Activated naive CD4-positive, alpha-beta T cell treated with anti-CD3 and anti-CD28 coated beads, Interleukin-2, amount 50 U/mL, for 16 hours (primary cell): ENCODE measurements at places on chromosomes 16 and 17.

- DNase-seq, result peak; percentile 2
Observed at GRCh38 chr17:83203073-83203471, 123.7 kb downstream of the METRNL start.

GRCh38 chr16:68155425-68155824 is 70.3 kb downstream of the NFATC3 start:
- no peak for DNase-seq

GRCh38 chr16:68920349-68920748 is 77.0 kb downstream of the TANGO6 start:
- no peak for DNase-seq

GRCh38 chr16:53924331-53925106 is 220.6 kb downstream of the FTO start:
- DNase-seq, result no peak

- DNase-seq, result no peak
Observed at GRCh38 chr17:73914536-73915274, 270.5 kb upstream of the SDK2 start.

- no peak for DNase-seq
Observed at GRCh38 chr16:49486400-49486799, 112.8 kb downstream of the C16orf78 start.

DNA sequence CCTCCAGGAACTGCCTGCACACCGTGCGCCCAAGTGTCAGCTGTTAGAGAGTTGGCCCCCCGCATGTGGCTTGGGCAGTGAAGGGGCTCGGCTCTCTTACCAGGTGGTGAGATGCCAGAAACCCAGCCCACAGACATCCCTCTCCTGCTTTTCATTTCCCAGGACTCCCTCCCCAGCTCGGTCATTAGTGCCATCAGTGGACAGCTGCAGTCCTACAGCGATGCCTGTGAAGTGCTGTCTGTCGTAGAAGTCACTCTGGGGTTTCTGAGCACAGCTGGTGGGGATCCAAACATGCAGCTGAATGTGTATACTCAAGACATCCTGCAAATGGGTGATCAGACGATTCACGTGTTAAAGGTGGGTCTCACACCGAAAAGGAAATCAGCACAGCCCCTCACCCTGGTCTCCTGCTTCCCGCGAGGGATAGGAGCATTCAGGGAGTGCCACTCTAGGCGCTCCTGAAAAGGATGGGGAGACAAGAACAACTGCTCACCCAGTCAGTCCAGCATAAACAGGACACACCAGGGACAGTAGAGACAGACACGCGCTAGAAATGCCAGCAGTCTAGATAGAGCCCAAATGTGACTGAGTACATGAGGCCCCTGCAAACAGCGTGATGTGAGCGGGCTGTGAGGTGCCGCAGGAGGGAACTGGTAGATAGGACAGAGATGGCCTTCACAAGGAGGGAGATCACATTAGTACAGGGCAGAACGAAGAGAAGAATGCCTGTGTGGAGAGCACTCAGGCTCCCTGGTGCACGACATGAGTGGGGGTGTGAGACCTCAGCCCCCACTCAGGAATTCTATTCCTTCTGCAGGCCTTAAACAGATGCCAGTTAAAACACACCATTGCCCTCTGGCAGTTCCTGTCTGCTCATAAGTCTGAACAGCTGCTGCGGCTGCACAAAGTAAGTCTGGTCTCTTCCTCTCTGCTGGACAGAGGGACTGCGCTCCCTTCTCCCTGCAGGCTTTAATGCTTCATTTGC is 25.7 kb upstream of the ENDOV start:
- no peak for DNase-seq

DNA sequence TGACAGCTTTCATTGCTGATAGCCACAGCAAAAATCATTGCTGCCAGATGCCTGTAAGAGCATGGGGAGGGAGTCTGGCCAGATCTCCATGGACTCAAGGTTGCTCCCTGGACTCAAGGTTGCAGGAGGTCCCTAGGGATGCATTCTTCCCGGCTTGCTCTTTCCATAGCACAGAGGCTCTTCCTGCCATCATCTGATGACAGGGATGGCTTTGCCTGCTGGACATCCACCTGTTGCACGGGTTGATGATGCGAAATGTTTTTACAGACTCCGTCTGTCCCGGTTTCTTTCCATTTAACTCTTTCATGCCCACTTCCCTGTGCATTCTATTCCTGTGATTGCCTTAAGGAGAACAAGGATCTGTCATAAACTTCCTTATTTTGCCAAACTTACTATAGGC is 115.6 kb upstream of the HSBP1 start:
- no peak for DNase-seq

DNA sequence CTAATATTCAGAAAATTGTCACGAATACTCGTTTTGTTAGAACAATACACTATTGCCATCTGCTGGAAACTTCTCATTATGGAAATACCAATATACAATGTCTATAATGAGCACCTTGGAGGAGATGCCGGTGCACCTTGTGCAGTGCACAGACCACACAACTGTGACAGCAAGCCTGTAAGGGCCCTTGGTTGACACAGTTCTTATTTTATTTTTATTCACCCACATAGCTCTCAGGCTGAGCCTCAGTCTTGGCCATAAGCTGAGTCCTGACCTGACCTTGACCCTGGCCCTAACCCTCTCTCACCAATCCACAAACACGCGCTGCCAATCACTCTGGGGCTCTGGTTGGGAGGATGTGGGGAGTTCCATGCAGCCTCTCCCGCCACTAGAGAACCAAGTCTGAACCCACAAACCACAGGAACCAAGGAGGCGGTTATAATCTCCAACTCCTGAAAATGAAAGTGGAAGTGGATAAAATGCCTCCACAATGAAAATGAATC is 7.6 kb downstream of the AIPL1 start:
- peak; percentile 24 for DNase-seq

DNA sequence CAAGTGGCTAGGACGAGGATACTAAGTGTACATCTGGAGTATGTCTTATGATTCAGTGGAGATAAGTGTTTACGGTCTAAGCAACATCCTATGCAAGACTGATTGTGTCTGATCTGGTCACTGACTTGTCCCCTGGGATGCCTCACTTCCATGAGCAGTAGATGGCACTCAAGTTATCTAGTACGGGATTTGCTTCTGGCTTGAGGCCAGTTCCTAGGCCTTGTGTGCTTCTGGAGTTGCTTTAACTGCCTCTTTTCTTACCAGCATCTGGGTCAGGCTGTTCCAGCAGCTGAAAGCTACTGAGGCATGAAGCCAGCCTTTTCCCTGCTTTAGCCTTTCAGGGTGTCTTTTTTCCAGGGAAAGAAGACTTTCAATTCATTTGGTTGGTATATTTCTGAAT is 23.0 kb downstream of the SUPT6H start:
- DNase-seq, result no peak

- DNase-seq, result no peak
Observed at GRCh38 chr16:17224879-17225281, 245.9 kb downstream of the XYLT1 start.

DNA sequence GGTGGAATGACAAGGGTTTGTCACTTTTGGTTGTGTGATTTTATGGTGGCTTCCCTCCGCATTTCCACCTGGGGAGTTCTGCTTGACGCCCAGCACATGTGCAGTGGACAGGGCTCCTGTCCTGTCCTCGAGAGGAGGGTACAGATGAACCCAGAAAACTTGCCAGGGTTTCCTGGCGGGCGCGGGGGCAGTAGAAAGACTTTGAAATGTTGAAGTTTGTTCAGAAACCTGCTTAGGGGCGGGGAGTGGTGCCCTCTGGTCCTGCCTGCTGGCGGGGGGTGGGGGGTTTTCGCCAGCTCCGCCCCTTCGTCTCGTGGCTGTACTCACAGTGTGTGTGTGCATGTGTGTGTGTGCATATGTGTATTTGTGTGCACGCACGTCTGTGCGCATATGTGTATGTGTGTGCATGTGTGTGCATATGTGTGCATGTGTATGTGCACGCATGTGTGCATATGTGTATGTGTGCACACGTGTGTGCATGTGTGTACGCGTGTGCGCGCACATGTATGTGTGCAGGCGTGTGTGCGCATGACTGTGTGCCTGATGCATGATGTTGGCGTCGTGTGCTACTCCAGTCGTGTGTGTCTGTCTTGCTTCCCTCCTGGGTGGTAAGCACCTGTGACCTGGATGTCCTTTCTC is 6.8 kb downstream of the FN3KRP start:
- no peak for DNase-seq

- no peak for DNase-seq
Observed at GRCh38 chr16:86581458-86581857, 3.1 kb downstream of the FOXL1 start.

- DNase-seq, result no peak
Observed at GRCh38 chr16:89944773-89945172, 3.8 kb upstream of the DEF8 start.

DNA sequence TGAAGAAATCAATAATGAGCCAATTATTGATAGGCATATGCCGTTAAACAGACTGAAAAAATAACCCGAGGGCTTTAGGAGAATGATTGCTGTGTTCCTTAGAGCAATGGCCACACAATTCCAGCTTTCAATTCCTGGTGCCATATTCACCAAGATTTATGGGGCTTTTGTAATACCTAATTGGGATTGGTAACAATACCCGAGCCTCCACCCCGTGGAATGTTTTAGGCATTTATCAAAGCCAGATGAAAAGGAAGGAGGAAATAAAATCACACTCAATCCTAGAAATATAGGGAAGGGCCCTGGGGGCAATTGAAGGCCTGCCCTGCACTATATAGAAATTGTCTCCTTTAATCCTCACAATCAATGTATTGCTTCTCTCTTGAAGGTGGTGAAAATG is 42.1 kb upstream of the MLYCD start:
- no peak for DNase-seq

GRCh38 chr17:77935121-77935571 is 23.4 kb upstream of the TNRC6C start:
- no peak for DNase-seq

DNA sequence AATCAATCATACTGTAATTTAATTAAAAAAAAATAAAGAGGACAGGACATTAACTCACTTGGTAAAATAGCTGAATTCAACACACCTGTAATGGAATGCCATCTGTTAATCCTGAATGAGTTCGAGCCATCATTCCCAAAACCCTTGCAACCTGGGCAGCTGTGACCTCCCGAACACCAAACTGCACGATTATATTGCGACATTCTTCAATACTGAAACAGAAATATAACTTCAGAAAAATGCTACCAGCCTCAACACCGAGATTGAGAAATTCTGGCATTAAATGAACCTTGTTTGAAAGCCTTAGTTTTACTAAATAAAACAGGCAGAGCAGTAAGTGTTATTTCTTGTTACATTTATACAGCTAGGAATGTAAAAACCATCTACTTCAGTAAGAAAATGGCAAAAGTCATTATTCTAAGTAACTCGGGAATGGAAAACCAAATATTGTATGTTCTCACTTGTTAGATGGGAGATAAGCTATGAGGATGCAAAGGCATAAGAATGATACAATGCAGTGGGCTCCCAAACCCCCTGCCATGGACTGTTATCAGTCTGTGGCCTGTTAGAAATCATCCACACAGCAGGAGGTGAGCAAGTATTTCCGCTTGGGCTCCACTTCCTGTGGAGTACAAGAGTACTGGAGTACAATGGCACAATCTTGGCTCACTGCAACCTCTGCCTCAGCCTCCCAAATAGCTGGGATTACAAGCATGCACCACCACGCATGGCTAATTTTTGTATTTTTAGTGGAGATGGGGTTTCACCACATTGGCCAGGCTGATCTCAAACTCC is 46.5 kb downstream of the CNOT1 start:
- no peak for DNase-seq

- no peak for DNase-seq
Observed at GRCh38 chr16:13856811-13857511, 63.0 kb upstream of the ERCC4 start.

DNA sequence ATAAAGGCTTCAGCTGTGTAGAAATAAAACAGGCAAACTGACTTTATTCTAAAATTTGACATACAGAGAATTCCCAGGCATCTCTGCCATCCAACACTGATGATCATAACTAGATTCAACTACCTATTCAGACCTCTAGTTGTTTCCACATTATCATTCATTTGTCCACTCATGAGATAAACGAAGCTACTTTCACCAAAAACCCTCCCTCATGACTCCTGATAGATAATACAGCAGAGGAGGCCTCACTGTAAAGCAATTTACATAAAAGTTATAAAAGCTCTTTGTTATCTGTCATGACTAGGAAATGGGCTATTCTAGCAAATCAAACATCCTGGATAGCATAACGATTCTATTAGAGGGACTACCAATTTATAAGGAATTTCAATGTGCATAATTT is 19.6 kb upstream of the RFFL start:
- DNase-seq, result no peak

DNA sequence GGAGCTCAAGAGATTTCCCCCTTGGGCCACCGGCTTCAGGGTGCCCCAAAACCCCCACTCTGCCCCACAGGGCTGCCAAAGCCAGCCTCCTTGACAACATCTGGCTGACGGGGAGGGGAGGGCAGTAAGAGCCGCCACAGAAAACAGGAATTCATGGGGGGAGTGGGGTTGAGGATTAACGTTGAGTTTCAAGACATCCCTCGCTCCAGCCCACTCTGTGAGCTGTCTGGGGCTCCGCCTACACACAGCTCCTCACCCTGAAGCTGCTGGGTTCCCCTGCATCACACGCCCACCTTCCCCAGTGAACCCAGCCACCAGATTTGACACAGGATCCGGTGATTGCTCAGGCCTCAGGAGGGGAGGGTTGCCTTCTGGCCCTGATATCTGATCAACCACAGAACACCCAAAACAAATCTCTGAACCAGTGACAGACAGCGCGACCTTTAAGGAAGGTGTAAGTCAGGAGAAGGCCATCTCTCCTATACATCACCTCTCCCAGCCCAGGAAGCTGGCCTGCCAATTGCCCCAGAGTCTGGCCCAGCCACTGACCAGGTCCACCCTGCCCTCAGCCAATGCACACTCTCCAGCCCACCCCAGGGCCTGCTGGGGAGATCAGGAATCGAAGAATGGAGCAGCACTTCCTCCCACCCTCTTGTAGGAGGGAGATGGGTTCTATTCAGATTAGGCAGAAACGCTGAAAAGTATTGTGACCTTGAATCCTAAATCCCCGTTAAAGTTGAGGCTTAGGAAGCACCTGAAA is 132.1 kb downstream of the CLEC16A start:
- peak; percentile 59 for DNase-seq

DNA sequence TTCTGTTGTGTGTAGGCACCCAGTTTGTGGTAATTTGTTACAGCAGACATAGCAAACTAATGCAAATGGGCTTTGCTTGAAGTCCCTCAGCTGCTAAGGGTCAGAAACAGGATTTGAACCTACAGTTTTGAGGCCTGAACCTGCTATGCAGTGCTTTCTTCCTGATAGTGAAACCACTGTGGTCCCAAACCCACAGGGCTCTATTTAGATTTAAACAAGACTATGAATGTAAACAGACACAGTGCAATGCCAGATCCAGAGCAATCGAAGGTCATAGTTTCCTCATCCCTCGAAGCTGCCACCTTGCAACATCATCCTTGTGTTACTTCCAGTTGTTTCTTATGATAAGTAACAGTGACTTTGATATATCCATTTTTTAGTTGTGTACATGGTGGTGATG is 630.2 kb downstream of the WWOX start:
- no peak for DNase-seq
